ENCODE measurements at places on chromosomes 2 and 18.

DNA sequence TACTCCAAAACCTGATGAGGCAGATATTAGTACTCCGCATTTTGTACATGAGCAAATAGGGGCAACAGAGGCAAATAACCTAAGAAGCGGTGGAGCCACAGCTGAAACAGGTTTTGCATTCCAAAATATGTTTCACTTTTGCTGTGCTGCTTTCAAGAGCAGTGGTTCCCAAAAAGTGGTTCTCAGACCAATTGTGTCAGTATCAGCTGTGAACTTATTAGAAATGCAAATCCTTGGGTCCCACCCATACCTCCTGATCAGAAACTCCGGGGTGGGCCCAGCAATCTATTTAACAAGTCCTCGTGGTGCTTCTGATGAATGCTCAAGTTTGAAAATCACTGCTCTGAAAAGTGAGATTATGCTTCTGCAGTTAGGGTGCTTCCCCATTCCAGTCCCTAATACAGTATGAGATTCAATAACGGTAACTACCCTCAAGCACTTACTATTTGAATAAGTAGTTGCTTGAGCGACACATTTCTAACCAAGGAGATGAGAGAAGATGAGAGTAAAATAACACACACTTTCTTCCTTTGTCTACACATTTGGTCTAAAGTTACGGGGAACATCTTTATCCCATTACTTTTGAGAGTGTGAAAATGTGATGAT lies 17.8 kb upstream of the TCF4 start:
- no peak for DNase-seq

GRCh38 chr2:212428681-212429478 lies 109.7 kb downstream of the ERBB4 start:
- no peak for DNase-seq

GRCh38 chr2:196638765-196639164 lies 750 bp upstream of the CCDC150 start:
- DNase-seq: no peak

DNA sequence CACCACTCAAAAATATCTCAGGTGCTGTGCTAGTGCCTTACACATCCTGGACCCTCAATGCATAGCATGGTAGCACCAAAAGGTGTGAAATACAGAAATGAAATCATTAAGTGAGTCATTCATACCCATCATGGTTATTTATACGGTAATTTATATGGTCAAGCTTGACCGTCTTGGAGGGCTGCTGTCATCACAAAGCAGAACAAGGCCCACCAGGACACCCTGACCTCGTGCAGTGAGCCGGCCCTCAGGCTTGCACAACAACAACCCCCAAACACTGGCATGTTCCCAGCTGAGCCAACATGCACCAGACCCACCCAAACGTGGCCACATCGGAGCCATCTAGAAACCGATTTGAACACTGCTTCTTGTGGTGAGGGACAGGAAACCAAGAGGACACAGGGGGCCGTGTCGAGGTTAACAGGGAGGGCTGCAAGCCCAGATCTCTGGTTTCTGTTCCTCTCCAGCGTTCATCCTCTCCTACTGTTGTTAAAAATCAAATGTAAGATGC lies 378.5 kb upstream of the ID2 start:
- no peak for DNase-seq

- peak; percentile 49 for DNase-seq
Measured at GRCh38 chr2:130375291-130376266, 19.7 kb downstream of the PTPN18 start.

GRCh38 chr2:86065512-86065911 lies 40.2 kb downstream of the POLR1A start:
- no peak for DNase-seq

- DNase-seq: peak; percentile 25
Measured at GRCh38 chr2:37469126-37469525, 124.7 kb downstream of the QPCT start.

DNA sequence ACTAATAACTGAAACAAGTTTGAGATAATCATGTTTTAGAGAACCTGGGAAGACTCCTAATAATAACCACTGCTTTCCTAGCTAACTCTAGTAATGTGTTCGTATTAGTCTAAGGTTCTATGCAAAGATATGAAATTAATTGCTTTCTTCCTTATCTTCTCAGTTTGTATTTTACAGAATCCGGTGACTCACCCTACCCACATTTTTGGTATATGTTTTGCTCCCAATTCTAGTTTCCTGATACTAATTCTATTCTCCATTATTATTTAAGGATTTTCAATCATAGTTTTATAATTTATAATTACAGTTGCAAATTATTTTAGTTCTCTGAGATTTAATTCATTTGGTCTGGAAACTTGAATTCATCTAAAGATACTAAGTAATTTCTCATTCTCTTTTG lies 394.6 kb upstream of the SETBP1 start:
- no peak for DNase-seq

- no peak for DNase-seq
Measured at GRCh38 chr2:145108361-145108778, 588.5 kb upstream of the ZEB2 start.

- no peak for DNase-seq
Measured at GRCh38 chr18:12849548-12849947, 34.5 kb downstream of the PTPN2 start.

GRCh38 chr2:228658998-228659397 lies 477.5 kb upstream of the SPHKAP start:
- DNase-seq: peak; percentile 93

DNA sequence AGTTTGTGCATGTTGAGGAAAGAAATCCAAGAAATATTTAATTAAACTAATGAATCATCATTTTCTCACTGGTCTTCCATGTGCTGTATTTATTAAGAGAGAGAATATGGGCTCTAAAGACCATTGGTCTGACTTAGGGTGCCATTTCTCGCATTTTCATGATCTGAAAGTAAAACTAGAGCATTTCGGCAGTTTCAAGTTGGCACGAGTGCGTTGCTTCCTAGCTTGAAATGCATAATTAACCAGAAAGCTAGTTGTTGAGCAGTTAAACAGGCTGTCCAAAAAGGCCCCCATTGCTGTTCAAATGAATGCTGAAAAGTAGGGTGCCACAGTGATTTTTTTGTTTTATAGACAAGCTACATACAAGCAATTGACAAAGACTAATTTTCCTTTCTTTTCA lies 47.4 kb downstream of the SLC8A1 start:
- no peak for DNase-seq

- DNase-seq: no peak
Measured at GRCh38 chr2:45892757-45893156, 241.3 kb downstream of the PRKCE start.

GRCh38 chr2:48220501-48220900 lies 309.5 kb upstream of the STON1 start:
- DNase-seq: no peak

DNA sequence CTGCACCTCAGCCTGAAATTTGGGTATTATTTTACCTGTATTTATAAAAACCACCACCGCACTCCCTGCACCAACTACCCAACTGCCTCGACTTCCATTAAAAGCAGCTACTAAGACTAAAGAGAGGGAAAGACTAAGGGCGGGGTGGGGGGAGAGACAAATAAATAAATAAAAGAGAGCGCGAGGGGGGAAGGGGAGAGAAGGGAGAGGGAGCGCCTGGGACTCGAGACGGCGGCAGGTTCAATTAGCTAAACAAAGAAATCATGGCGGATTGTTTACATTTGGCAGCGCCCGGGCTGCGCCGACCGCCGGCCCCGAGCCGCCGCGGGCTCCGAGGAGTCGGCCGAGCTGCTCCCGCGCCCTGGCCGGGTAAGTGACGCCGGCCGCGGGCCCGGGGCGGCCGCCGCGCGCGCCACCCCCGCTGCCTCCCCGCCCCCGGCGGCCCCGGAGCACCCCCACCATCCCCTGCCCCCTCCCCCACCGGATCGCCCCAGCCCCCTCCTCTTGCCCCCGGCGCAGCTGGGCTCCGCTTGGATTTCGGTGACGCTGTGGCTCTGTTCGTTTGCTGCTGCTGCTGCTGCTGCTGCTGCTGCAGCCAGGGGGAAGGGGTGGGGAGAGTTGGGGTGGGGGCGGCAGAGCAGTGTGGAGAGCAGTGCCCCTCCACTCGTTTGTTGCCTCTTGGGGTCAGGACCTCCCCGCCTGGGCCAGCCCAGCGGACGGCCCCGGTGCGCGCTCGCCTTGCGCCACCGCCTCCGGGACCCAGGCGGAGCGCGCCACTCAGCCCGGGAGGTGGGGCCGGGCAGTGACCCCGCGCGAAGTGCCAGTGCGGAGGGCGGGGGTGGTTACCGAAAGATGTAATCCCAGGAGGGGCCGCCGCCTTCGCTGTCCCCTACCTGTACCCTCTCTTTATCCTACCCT lies 187.2 kb upstream of the FANCL start:
- DNase-seq: no peak

GRCh38 chr2:10716581-10716980 lies 4.8 kb upstream of the ATP6V1C2 start:
- DNase-seq: no peak

- DNase-seq: no peak
Measured at GRCh38 chr2:99545066-99545465, 55.2 kb upstream of the REV1 start.

DNA sequence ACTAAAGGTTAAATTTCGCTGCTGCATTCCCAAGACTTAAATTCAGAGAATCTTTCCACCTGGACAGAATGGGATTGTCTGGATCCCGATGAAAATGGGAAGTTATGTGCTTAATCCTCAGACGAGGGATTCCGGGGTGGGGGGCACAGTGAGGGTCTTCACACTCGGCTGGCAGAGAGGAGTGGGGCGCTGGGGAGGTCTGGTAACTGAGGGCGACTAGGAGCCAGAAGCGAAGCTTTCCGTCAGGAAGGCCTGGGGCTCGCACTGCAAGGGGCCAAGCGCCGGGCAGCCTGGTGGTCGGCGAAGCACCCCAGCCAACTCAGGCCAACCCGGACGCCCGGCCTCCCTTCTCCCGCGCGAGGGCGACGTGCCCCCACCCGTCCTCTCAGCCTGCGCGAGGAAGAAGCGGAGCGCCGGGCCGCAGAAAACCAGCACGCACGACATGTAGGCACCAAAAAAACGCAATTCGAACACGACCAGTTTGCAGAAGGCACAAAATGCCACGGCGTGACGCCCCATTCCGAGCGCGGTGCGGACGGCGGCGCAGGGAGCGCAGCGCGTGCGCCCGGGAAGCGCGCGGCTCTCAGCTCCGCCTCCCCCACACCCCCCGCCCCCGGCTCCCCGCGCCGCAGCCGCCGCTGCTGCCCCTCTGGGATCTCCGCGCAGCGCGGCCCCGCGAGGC lies 188.1 kb downstream of the ZEB2 start:
- no peak for DNase-seq

- DNase-seq: no peak
Measured at GRCh38 chr18:78993014-78993926, 13.7 kb downstream of the SALL3 start.

Measured in amniotic epithelial cell (primary cell).